ENCODE measurements at places on chromosomes 4 and X.

DNA sequence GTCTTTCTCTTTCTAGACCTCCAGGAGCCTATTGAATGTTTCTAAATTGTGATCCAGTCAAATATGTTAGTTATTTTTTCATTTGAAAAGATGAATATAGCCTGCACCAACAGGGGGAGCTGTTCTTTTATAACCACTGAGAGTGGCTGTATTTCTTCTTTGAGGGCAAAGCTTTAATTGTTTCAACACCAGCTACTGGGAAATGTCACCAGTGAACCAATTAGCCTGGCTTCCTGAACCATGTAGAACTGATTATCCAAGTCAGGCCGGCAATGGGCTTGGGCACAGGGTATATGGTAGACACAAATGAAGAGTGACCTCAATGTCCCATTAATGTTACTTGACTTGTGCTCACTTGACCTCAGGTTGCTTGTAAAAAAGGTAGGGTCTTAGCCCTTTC is 4.8 kb upstream of the DAPP1 start:
- no peak for DNase-seq

GRCh38 chr4:151430740-151431457 is 21.9 kb downstream of the FHIP1A start:
- no peak for DNase-seq

DNA sequence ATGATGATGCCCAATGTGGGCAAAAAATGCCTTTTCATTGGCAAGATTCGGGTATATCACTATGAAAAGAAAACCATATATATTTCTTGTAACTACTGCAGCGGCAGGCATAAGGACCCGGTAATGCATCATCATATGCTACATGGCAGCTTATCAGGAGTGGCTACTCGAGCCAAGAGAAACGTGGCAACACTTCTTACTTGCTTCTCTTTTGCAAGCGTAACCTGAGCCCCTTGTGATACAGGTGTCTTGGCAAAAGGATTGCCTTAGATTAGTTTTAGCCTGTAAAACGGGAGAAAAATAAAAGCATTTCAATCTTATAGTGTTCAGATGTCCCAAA is 280.3 kb downstream of the SPRY1 start:
- no peak for DNase-seq

GRCh38 chrX:4805502-4805901 is 1092.1 kb upstream of the PRKX start:
- no peak for DNase-seq

GRCh38 chr4:71584585-71584984 is 199.3 kb downstream of the GC start:
- DNase-seq, result no peak

- no peak for DNase-seq
Observed at GRCh38 chrX:643241-643595, 12.6 kb downstream of the SHOX start.

- no peak for DNase-seq
Observed at GRCh38 chrX:10526451-10526850, 93.9 kb downstream of the MID1 start.

DNA sequence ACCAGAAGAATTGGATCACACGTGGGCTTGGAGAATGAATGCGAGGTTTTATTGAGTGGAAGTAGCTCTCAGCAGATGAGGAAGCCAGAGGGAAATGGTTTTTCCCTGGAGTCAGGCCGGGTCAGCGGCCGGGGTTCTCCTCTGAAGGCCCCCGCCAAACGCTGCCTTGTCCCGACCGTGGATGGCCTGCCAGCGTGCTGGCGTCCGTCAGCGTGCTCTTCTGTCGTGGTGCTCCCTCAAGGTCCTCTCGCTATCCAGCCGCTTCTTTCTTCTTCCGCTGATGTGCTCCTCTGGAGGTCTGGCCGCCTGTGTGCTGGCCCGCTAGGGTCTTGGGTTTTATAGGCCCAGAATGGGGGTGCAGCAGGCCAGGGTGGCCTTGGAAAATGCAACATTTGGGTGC is 632.2 kb downstream of the TRAM1L1 start:
- DNase-seq, result no peak

DNA sequence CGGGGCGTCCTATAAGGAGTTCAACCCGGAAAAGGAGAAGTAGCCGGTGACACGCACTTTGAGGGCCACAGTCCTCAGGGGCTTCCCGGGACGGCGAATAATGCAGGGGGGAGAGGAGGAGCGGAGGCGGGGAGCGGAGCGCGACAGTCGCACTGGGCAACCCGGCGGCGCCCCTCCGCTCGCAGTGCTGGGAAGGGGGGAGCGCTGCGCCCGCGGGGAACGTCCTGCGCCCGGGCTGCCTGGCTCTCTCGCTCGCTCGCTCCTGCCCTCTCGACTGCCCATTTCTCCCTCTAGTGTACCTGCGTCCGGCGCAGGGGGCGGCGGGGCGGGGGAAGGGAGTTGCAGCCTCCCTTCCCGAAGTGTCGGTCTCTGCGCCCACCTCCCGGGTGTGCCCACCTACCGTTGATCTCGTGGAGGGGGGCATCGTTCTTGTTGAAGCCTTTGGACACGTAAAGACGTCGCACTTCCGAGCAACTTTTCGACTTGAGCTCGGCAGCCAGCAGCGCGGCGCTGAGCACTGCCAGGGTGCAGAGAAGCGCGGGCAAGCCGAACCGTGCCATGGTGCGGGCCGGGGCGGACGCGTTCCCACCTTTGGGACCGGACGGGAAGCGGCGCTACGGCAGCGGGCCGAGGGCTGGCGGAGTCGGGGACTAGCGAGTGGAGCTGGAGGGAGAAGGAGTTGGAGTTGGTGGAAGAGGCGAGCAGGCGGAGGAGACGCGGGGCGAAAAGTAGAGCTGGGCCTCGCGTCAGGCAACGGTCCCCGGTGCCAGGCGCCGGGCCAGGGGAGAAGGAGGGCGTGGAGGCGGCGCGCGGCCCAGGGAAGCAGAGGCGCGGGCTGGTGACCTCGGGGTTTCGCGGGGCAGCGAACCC is 648 bp downstream of the GPC4 start:
- no peak for DNase-seq

GRCh38 chr4:85495621-85496020 is 20.7 kb downstream of the ARHGAP24 start:
- no peak for DNase-seq

GRCh38 chr4:32562010-32562409 is 1841.8 kb downstream of the PCDH7 start:
- no peak for DNase-seq

DNA sequence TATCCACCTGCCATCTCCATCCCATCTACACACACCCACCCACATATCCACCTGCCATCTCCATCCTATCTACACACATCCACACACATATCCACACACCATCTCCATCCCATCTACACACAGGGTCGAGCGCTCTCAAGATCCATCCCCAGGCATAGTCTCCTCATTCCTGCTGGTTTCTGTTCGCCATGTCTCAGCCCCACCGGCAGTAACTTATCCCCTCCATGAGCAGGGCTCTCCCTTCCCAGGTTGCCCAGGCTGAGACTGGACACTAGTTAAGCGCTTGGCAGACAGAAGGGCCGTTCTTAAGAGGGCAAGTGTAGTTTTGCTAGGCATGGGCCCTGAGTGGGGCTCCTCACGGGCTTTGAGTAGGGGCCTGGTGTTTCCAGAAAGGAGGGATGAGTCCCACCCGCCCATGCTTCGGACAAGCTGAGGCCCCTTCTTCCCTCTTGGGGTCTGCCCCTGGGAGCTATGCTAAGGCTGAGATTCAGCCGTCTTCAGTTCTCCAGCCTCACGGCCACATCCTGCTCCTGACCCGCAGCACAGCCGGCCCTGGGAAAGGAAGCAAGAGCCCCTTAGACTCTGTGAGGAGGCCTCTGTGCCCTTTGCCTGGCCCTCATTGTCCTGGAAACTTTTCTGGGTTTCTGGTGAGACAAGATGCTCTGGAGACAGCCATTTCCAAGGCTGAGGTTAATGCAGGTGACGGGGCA is 20.4 kb downstream of the TMEM271 start:
- no peak for DNase-seq

DNA sequence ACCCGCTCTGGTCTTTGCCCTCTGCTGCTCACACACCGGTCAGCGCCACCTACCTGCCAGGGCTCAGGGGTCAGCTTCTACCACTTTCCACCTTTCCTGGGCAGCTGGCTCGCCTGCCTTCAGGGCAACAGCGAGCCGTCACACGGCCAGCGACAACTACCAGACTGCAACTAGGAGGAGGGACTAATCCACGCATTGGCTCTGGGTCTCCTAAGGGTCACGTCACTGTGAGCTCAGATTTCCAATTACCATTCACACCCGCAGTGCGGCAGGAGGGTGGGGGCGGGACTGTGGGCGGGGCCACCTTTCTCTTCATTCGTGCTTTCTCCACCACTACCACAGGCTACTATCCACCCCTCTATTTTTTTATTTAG is at the start of gene BEX5:
Gene BEX5, minus strand, starts transcription at position 172 of the 374 bp plus-strand sequence. CDS start 1,712 bp downstream, outside the sequence.
- DNase-seq, result no peak

DNA sequence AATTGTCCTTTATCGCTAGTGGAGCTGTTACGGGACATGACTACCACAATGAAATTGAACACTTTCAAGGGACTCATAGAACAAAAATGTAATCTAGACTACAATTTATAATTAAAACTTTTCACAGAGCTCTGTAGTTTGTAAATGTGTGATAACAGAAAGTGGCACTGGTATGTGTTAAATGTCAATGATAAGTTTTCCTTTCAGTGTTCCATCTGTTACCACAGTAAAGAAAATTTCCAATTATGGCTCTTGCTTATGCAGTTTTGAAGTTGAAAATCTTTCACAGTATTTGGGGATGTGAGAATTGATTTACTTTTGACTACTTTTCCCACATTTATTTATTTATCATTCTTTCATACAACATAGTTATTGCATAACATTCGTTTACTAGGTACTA is 40.1 kb upstream of the GUCY1A1 start:
- no peak for DNase-seq

DNA sequence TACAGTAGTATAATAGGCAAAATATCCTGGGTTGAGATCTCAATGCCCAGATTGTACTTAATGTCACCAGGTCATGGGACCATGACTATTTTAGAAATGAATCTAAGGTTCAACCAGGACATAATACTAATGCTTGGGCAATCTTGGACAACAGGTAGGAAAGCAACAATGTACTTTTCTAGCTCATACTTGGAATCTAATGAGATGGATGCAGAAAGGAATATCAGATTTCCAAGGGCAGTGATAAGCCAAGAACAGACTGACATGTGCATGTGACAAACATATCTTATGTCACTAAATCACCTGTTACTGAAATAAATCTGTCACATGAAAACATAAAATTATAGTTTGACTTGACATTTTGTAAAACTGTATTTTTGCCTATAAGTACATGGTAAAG is 51.1 kb downstream of the RPS6KA3 start:
- DNase-seq, result no peak

- no peak for DNase-seq
Observed at GRCh38 chrX:11239230-11239629, 54.0 kb upstream of the AMELX start.

DNA sequence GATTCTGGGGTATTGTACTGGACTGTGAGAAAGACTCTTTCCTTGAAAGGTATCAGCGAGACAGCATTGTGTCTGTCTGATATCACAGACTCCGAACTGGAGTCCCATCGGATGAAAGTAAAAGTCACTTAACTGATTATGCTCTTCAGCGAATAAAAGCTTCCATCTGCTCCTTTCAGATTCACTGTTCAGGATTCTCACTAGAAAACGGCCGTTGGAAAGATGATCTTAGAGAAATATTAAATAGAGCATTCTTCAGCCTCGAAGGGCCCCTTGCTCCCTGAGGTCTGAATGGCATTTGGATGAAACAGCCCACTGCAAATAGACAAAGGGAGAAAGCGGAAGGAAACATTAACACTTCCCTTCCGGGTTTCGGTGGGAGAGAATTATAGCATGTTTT is 416.2 kb upstream of the PRKX start:
- DNase-seq, result no peak

- no peak for DNase-seq
Observed at GRCh38 chr4:102599886-102600285, 98.7 kb downstream of the NFKB1 start.

- no peak for DNase-seq
Observed at GRCh38 chr4:138796761-138797160, 218.8 kb upstream of the NOCT start.

DNA sequence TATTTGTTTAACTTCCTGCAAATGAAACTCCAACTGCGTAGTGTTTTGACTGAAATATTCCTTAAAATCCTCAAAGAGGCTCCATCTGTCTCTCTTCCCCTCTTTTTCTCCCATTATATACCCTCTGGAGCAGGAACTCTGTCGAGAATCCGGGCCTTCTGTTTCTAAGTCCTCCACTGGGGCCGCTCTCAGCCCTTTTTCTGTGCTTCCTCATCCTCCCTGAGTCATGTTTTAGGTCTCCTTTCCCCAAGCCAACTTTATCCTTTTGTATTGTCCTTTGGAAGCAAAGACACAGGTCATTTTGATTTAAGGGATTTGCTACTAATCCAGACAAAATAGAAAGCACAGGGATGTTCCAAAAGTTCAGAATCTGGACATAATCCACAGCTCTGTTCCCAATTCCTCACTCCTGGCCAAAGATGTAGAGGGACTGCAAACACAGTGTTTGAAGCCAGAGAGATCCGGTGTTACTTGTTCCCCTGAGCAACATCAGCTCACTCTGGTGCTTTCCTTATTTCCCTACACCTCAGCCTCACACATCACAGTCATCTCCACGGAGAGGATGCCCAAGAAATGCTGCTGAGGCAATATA is 131.0 kb upstream of the KLF3 start:
- DNase-seq, result no peak

DNA sequence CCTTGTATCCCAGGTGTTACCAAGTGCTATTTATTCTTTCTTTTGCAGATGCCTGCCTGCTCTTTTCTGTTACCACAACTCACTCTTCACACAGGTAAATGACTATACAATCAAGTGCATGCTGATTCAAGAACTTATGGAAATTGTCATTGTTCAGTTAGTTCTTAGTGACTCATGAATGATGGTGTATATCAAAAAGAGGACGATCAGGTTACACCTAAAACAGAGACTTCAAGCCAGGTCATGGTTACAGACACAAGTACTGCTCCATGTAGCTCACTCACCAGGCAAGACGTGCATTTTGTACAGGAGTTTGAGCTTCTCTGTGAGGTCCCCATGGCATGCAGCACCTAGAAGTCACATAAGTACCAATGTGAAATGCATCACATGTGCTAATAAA is 59.3 kb upstream of the UCP1 start:
- DNase-seq, result no peak

DNA sequence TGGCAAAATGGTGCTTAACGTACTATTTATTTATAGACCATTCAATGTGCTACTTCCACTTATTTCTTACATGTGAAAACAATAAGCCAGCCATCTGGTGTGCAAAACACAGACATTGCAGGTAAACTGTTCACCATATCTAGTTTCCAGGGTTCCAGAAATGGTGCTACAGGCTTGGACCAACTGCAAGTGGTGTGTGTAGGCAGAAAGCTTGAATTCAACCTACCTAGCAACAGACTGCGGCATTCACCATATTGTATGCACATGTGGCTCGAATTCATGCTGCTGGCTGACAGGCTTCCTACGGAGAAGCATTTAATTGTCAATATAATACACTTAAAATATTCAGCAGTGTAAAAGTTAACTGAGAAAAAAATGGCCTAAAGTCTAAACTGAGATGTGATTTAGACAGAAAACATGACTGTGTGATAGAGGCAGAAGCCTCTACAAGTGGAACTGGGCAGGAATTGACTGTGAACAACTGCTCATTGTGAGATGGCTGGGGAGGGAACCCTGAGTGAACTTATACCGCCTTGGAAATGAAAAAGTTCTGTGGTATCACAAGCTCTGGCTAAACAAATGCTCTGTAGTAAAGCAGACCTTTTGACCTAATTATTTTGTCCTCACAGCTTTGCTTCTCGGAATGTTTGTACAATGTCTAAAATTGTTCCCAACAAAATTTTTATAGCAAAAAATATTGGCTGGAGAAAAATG is 434.7 kb downstream of the GRIA2 start:
- no peak for DNase-seq

All from AG04450 (cell line).